ENCODE measurements at places on chromosomes 1 and 21.

- no peak for DNase-seq
These were observed 12.1 kb downstream of the LRP8 start for GRCh38 chr1:53315456-53316423.

GRCh38 chr1:11858968-11859871, 475 bp upstream of the NPPB start:
- DNase-seq: peak; percentile 58

GRCh38 chr21:44051462-44051941, 39.4 kb downstream of the TRAPPC10 start:
- DNase-seq: no peak

- peak; percentile 30 for DNase-seq
These were observed 33.0 kb upstream of the MTF1 start for GRCh38 chr1:37892151-37893047.

DNA sequence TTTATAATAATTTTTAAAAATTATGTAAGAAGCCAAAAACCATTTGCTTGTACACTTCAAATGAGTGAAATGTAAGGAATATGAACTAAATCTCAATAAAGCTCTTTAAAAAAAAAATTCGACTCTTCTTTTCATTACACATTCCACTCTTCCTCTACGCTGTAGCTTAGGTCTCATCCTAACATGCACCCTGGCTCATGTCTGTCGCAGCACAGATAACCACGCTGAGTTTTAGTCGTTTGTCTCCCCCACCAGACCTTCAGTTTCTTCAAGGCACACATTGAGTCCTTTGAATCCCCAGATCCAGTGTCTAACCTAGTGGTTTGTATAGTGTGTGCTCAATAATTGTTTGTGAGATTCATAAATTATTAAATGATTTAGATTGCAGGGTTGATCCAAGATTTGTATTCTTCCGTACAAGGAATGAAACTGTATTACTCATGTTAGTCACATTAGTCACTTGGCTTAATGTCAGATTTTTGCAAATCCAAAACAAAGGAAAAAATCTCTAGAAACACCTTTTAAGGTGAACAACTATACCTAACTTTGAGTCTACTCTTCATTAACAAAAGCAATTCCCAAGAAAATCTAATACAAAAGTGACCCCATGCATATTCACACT, 57.3 kb downstream of the SLC25A24 start:
- DNase-seq: peak; percentile 54

- DNase-seq: no peak
These were observed 30.3 kb downstream of the GLIS1 start for GRCh38 chr1:53708687-53709086.

GRCh38 chr1:73639494-73639893, 558.5 kb downstream of the LRRIQ3 start:
- DNase-seq: no peak

- DNase-seq: no peak
These were observed 65.8 kb upstream of the IGSF21 start for GRCh38 chr1:18041685-18042355.

DNA sequence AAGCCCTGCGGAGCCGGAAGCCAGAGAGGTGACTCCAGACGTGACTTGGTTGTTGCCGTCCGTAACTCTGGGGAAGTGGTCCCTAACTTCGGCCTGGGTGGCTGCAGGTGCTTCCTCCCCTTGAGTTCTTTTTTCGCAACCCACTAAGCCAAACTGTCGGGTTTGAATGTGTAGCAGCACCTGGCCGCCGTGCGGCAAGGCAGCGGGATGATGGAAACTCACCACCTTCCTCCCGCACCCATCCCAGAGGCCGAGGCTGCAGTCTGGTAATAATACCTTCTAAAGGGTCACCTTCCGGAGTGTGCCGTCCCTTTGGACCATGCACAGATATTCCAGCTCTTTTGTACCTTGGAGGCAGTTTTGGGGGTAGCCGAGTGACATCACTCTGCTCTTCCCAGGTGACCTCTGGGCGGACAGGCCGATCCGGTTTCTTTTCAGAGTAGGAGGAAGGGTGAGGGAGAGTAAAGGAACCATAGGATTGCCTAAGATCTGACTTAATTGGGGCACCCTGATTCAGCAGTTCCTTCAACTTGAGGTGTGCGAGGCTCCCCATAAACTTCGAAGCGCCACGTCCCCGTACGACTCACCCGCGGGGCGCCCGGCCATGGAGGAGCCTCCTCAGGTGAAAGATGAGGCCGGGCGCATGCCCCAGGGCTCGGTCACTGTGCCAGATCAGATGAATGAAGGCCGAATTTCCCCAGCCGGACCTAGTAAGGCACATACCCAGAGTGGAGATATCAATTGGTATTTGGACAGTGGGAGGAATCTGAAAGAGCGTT, 1.0 kb downstream of the KCNK1 start:
- DNase-seq: peak; percentile 75

DNA sequence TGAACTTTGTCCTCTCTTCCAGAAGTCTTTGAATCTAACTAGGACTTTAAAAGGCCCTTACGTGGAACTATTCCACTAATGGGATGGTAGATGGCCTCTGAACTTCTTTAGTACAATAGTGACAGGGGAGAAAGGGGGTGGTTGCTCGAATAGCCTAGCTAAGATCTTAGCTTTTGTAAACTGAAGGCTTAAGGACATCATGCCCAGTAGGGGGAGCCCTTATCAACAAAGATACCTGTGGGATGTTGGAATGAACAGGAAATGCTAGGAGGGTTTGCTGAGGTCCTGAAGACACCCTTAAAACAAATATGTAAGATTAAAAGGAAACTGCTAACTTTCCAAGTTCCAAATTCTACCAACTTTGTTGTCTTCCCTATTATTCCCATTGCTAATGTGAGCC, 33.2 kb downstream of the NHLH2 start:
- DNase-seq: peak; percentile 90

GRCh38 chr1:239952348-239953308, 139.1 kb upstream of the FMN2 start:
- DNase-seq: no peak

GRCh38 chr21:43362321-43362791, 64.6 kb downstream of the SIK1 start:
- DNase-seq: peak; percentile 68

DNA sequence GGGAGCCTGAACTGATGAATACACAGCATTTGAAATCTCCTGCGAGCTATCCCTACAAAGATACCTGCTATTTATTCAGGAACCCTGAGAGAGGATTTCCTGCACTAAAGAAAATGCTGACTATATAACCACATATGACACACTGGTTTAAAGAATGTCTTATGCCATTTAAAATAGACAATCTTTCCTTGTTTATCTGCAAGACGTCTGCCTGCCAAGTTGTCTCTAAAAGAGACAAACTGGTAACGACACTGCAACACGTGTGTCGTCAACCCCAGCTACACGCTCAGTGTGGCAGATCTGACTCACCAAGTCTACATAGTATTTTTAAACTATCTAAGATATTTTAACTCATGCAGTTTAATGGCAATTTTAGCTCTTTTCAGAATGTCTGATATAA, 42.7 kb downstream of the APP start:
- peak; percentile 64 for DNase-seq

GRCh38 chr1:84345220-84345619, 43.7 kb downstream of the SAMD13 start:
- DNase-seq: no peak

DNA sequence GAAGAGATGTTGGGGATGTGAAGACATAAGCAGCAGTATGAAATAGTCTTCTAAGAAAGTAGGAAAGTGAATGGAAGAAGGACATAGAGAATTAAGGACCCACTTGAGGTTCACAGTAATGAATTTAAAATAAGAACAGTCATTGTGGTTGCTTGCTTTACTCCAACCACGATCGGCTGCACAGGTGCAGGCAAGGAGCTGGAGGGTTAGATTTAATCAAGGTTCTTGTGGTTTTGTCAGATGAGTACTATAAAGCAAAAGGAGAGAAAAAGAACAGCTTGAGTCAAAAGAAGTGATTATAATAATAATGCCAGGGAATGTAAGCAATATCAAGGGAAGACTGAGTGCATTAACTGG, 46.1 kb upstream of the RBM34 start:
- DNase-seq: no peak

DNA sequence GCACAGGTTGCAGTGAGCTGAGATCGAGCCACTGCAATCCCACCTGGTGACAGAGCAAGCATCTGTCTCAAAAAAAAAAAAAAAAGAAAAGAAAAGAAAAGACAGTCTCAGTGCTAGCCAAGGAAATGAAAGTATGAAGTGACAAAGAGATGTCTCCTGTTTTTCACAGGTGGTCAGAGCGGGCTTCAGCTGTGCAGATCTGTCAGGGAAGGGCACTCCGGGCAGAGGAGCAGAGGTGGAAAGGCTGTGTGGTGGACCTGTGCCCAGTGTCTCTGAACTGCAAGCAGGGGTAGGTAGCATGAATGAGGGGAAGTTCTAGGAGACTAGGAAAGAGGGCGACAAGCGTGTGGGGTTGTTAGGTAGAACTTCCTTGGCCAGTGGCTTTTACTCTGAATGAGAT, 67.5 kb downstream of the CD247 start:
- DNase-seq: no peak

GRCh38 chr1:40316595-40317393, at the start of gene COL9A2:
COL9A2 (minus strand) TSS chr1:40317286; CDS start chr1:40317197, 89 bp downstream.
- DNase-seq: peak; percentile 18

- no peak for DNase-seq
These were observed 508.8 kb downstream of the PLPP3 start for GRCh38 chr1:56070601-56071000.

- no peak for DNase-seq
These were observed 51.2 kb downstream of the WLS start for GRCh38 chr1:68181165-68181556.

DNA sequence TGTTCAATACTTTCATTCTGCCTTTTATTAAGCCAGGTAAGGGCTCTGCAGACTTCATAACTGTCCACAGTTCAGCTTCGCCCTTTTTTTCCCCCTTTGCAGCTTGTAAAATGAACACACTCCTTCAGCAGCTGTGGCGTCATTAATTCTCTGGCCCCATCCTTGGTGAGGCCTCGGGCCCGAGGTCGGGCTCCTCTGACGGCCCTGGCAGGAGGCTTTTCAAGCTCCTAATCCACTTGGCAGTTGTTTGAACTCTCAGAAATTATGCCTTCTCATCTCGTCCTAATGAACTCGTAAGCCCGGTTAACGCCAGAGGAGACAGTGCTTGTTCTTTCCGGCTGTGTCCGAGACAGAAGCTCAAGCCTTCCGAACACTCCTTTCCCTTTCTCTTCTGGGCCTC, 18.1 kb upstream of the EPHA8 start:
- no peak for DNase-seq

DNA sequence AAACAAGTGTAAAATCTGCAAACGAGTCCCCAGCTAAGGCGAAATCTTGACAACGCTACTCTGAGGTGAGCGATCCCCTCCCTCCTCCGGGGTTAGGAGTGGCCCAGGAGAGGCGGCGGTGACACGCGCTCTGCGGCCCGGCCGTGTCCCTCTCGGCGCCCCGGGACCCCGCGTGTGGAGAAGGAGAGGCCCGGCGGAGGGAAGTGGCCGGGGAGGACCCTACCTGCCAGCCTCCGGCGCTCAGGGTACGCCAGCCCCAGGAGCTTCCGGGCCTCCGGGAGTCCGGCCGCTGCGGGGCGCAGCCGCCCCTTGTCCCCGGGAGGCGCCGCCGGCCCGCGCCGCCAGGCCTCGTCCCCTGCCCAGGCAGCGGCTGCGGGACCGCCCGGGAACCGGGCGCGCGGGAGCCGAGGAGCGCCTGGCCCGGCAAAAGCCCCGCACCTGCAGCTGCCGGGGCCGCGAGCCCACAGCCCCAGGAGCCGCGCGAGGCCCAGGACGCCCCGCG, 543 bp downstream of the ABCB10 start:
- peak; percentile 21 for DNase-seq

- peak; percentile 17 for DNase-seq
These were observed 1.1 kb downstream of the TSPEAR start for GRCh38 chr21:44710294-44710665.

DNA sequence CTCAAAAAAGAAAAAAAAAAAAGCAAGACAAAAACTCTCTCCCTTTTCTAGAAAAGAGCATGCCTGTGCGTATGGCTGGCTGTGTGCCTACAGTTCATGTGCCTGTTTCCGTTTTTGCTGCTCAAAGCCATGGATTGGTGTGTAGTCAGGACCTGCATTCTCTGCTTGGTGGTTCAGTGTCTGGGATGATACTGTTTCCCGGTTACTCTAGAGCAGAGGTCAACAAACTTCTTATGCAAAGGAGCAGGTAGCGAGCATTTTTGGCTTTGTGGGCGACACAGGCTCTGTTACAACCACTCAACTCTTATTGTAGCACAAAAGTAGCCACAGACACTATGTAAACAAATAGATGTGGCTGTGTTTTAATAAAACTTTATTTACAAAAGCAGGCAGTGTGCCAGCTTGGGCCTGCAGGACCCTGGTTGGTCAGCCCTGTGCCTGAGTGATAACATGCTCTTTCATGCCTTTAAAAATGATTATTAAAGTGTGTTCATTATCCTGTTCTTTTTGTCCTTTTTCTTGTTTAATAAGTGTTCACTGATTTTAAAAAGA, 524.2 kb downstream of the KIF26B start:
- no peak for DNase-seq

DNA sequence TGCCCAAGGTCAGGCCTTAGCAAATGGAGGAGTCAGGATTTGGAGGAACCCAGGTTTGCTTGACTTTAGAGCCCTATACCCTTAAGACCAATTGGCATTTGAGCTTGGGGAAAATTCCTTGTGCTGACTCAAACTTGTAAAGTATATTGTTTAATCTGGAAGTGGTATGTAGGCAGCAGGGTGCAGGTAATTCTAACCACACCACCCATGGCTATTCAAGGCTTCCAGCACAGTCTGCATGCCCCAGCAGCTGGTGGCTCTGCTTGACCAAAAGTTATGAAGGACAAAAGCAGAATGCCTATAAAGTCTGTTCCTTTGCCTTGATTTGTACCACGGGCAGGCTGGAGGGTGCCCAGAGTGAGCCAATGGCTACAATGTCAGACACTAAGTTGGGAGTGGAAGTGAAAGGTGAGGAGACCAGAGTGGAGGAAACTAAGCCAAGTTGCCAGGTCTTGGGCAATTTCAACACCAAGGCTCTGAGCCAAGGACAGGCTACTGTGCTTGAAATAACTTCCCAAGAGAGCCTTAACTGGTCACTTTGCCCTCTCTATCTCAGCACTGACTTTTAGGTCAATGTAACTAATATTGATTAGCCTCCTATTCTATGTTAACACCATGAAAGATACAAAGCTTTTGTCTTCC, 4.7 kb upstream of the G0S2 start:
- no peak for DNase-seq

DNA sequence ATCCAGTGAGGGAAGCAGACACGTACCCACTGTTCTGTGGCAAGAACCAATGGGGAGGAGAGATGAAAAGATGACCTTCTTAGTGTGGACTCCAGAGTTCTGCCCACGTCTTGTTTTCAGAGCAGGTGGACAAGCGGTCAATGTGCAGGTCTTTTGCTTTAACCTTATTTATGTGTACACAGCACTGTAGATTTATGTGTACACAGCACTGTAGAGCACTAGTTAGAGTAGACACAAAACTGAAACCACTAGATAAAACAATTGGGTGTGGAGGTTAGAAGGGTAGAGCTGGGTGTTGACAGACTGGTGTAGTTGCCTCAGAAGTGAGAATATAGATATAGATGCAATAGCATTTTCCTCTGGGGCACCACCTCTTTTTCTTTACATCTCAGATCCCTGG, 150.0 kb downstream of the MAGI3 start:
- DNase-seq: peak; percentile 34

GRCh38 chr1:48920851-48921250, 144.2 kb upstream of the BEND5 start:
- DNase-seq: no peak

GRCh38 chr21:31503939-31504338, 155.6 kb upstream of the SOD1 start:
- peak; percentile 94 for DNase-seq

All from epithelial cell of esophagus (primary cell).